ENCODE measurements at places on chromosomes 13 and 19.

DNA sequence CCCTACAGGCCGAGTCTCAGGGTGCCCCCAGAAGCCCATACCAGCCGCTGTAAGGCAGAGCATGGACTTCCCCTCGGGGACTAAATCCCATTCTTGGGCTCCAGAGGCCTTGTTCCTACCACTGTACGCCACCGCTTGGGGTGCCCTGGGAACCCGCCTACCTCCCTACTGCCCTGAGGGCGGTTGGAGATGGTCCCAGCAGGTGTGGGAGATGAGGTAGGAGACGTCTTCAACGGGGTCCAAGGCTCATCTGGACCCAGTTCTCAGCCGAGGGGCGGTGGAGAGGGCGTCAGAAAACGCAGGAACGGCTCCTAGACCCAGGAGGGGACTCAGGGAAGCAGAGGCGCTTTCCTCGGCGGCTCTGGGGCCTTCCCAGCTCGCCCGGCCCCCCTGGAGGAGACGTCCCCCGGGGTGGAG lies 833 bp upstream of the ZIK1 start:
- DNase-seq, result no peak

DNA sequence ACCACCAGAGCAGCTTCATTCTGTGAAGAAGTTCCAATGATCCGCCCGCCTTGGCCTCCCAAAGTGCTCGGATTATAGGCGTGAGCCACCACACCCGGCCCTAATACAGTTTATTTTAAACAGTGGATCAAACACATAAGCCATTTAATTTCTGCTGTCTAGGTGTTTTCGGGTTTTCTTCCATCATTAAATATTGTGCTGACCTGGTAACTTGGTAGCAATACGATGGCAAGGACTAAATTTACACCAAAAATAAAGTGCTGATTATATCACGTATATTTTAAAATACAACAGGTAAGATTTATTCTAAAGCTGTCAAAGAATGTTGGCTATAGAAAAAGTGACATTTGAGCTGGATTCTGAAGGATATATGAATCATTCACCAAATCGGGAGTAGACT lies 1.3 kb downstream of the MED4 start:
- no peak for DNase-seq

DNA sequence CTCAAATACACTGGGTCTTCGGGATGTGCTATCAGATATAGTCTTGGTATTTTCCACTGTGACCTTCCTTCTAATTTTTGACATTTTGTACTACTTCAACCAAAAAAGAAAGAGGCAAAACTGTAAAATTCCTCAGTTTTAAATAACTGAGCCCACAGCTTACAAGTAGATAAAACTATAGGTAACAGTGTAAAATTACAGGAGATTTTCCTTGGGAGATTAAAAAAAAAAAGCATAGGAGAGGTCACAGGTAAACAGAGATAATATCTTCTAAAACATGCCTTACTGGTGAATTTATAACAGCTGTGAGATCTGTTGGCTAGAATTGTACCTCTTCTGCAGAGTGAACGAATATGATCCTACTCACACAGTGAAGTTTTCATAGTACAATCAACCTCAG lies 7.1 kb downstream of the ZC3H13 start:
- no peak for DNase-seq

DNA sequence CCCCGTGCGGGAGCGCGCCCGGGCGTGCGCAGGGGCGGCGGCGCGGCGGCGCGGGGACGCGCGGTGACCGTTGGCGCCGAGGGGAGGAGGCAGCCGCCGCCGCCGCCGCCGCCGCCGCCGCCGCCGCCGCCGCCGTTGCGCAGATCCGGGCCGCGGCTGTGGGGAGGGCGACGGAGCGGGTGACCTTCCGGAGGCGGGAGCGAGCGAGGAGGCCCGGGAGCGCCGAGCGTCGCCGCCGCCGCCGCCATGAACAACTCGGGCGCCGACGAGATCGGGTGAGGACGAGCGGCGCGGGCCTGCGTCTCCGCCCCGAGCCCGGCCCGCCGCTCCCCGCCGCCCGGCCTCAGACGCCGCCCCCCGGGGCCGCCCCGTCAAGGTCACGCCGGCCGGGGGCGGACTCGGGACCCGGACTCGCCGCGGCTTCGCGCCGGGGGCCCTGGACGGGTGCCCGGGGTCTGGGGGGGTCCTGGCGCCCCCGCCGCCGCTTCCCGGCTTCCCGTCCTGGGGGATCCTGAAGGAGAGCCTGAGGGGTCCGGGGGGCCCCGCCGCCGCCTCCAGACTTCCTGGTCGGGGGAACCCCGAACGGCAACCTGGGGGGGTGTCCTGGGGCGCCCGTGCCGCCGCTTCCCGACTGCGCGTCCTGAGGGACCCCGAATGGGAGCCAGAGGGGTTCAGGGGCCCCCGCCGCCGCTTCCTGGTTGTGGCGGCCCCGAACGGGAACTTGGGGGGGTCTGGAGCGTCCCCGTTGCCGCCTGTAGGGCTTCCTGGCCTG lies at the start of gene DAZAP1:
DAZAP1 (plus strand) TSS at position 59 of the 772 bp plus-strand sequence; CDS start at position 247, 188 bp downstream.
- peak; percentile 23 for DNase-seq

DNA sequence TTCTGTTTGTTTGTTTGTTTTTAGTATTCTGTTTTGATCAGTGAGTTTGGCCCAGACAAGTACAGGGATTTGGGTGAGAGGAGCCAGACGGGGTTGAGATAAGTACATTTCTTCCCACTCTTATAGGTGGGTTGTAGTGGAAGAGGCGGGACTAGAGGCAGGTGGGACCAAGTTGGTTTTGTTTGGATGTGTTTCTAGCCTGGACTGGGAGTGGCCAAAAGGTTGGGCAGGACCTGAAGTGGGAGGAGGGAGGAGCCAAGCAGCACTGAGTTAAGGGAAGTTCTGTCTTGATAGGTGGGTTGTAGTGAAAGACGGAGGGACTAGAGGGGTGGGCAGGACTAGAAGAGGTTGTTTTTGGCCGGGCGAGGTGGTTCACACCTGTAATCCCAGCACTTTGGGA lies 9.0 kb downstream of the DNASE2 start:
- no peak for DNase-seq

GRCh38 chr19:674282-675151 lies 1.7 kb upstream of the FSTL3 start:
- DNase-seq, result no peak

GRCh38 chr19:39645800-39646411 lies 9.8 kb upstream of the LGALS16 start:
- no peak for DNase-seq

DNA sequence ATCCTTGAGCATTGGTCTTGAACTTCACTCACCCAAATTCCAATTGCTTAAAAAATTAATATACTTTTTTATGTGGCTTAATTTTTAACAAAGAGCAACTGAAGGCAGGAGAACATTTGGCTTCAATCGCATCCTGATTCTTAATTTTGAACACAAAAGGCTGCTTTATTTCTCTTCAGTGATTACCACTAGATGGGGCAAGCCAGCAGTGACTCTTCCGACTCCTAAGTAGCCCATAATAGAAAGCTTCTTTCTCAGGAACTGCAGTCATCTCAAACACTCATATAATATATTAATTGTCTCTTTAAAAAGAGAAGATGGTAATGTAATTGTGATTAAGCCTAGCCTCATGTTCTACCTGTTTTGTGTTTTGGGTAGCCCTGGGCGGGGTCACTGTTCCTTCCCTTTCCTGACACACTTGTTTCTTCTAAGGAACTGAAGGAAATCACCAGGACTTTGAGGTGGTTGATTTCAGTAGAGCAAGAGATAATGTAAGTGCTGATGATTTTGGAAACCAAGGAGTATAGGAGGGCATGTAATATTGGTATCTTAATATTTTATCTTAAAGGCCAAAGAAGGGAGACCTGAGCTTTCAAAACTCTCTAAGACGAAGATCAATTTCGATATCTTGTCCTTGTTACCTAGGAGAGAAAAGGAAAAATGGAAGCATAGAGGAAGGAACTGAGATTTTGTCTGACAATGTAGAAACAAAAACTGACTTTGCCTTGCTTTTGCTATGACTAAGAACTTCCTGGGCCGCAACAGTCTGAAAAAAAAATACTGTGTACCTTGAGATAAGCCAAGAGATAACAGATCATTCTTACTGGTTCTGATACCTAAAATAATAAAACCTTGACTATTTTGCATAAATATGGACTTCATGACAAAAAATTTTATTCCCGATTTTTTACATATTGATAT lies 73.1 kb downstream of the TNFSF13B start:
- DNase-seq, result no peak

GRCh38 chr19:48751845-48752495 lies 471 bp downstream of the FUT1 start:
- DNase-seq, result no peak

GRCh38 chr19:33171916-33172359 lies 22.2 kb upstream of the LRP3 start:
- no peak for DNase-seq

- no peak for DNase-seq
Measured at GRCh38 chr19:42471554-42472249, 29.0 kb upstream of the CXCL17 start.

GRCh38 chr19:13825489-13826441 lies 30.5 kb downstream of the ZSWIM4 start:
- DNase-seq, result no peak

DNA sequence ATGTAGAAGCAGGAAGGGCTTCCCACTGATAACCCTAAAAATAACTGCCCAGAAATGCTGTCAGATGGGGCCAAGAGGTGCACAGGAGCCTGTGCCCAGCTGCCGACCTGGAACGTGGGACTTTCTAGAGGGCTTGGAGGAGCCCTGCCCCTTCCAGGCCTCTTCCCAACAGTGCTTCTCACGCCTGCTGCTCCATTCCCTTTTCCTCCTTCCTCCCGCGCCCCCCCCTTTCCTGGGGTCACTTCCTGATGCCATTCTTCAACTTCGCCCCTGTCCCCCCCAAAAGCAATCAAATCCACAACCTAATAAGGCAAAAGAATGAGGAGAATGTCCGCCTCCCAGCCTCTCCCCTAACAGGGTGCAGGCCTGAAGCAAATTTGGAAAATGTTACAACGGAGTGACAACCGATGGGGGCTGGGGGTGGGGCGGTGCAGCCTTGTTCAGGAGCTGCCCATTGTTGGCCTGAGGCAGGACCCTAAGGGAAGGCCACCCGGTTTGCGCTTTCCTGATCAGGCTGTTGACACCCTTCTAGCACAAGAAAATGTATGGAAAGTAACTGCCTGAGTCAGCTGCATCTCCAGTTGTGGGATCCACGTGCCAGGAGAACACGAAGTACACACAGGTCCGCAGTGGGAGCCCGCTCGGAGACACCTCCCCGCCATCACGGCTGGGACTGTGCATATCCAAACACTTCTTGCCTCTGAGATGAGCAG lies 18.7 kb downstream of the ACTN4 start:
- no peak for DNase-seq

DNA sequence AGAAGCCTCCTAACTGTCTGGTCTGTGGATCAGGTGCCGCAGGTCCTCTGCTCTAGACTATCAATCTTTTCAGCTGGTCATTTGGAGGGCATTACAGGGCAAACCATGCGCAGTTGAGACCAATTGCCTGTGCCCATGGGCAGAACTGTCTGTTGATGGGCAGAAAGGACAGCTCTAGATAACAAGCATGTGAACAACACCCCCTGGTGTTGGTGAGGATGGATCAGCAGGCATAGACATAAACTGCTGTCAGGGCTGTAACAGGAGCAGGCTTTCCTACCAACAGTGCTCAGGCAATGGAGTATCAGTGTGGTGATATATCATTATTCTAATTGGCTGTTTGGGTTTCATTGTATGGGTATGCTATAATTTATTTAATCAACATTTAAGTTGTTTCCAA lies 104.7 kb upstream of the KL start:
- DNase-seq, result no peak

DNA sequence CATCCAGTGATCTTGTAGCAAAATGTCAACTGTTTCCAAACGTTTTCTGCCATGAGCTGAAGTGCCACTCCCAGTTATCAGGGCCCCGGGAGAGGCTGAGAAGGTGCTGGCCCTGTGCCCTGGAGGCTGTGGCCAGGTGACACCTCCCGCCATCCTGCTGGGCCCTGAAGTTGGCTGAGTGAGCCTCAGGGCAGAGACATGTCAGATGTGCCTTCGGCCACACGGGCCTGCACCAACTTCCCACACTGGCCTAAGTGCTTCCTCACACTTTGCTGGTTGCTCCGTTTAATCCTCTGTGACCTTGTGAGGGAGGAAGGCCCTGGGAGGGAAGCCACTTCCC lies 4.8 kb downstream of the ADPRHL1 start:
- DNase-seq, result no peak

DNA sequence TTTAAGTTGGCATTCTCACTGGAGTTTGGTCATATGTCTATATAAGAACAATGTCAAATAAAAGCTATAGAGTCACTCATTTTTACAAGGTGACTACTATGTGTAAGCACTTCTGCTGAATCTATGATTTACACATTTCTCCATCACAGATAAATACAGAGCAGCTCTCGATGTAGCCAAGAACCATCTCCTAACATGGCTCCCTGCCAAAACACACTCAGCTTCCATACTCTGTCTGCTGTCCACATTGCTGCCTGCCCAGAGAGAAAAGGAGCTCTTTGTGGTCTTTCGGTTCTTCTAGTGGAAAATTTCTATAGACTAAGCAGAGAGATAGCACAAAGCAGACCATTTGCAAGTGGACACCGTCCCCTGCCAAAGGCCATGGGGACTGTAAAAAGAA lies 190.9 kb upstream of the KLF12 start:
- DNase-seq, result no peak

DNA sequence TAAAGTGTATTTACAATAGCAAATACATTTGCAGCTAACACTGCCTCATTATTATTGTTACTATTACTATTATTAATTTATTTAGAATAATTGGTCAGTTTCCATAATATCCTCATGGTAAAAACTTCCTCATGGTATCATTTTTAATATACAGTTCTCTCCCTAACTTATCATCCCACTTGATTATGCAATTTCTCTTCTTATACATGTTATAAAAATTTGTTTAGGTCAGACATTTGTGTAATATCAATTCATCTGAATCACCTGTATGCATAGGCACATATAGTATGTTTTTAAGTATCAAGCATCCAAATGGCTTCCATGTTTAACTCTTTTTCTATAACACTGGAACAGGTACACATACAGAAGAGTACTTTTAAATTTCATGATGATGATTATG lies 210.8 kb upstream of the STARD13 start:
- DNase-seq, result no peak

DNA sequence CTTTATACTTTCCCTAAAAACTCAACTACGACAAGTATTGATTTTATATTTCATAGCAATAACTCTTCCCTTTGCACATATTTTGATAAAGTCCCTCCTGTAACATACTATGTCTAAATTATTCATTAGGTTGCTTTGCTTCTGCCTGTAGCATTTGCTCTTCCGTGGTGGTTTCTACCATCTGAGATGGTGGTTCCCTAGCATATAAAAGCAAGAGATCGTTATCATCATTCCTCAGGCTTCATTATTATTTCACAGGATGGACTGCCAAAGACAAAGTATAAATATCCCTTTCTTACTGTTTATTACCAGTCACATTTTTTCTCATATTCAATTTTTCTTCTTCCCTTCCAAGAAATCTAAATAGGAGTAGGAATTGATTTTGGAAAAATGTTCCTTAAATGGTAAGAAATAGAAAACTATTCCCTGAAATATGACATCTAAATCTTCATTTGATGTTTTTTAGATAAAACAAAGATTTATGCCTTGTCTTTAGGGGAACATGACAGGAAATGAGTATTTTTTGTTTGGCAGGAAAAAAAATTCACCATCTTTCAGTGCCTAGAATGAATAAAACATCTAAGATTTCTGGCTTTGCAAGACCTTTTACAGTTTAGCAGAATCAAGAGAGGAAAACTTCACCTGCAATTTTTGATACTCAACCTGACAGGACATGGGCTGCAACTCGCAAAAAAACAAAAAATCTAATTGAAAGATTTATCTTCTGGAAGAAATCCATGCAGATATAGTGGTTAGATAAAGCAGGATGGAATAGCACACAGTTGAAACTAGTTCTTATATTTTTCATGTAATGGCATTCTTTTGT lies 340.0 kb downstream of the SPRY2 start:
- DNase-seq, result no peak

- DNase-seq, result no peak
Measured at GRCh38 chr19:8052464-8052859, at the start of gene CCL25. CCL25 (plus strand) TSS chr19:8052760; CDS start chr19:8053050, 290 bp downstream.
